Stimulated activated CD8-positive, alpha-beta memory T cell treated with anti-CD3 and anti-CD28 coated beads, Interleukin-7, amount 100 ng/mL, for 24 hours (primary cell): ENCODE measurements at places on chromosomes 1 and 21.

GRCh38 chr1:218665221-218665620 is 320.1 kb downstream of the TGFB2 start:
- DNase-seq = no peak

DNA sequence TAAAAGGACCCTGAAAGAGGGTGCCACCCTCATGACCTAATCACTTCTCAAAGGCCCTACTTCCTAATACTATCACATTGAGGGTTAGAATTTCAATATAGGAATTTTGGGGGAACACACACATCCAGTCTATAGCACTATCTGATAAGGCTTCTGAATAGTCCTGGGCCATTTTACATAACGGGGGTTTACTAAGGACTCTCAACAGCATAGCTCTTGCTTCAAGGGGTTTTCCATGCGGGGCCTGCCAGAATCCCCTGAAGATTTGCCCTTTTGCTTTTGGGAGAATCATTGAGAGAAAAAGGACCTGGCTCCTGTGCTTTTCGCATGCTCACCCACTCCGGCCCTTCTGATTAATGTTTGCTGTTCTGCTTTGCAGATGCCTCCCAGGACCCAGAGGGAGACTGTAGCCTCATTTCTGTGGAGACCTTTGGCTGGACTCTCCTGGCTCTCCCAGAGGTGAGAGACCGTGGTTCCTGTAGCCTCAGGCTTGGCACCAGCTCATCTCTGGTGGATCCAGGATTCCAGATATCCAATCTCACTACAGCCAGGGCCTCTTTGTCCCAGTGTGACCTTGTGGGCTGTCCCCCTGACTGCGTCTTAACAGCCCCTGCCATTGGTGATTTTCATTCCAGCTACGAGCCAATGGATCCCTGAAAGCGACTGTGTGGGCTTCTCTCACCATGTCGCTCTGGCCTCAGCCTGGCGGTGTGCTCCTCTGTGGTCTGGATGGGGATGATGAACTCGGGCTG is 72.6 kb downstream of the DDR2 start:
- DNase-seq = no peak

DNA sequence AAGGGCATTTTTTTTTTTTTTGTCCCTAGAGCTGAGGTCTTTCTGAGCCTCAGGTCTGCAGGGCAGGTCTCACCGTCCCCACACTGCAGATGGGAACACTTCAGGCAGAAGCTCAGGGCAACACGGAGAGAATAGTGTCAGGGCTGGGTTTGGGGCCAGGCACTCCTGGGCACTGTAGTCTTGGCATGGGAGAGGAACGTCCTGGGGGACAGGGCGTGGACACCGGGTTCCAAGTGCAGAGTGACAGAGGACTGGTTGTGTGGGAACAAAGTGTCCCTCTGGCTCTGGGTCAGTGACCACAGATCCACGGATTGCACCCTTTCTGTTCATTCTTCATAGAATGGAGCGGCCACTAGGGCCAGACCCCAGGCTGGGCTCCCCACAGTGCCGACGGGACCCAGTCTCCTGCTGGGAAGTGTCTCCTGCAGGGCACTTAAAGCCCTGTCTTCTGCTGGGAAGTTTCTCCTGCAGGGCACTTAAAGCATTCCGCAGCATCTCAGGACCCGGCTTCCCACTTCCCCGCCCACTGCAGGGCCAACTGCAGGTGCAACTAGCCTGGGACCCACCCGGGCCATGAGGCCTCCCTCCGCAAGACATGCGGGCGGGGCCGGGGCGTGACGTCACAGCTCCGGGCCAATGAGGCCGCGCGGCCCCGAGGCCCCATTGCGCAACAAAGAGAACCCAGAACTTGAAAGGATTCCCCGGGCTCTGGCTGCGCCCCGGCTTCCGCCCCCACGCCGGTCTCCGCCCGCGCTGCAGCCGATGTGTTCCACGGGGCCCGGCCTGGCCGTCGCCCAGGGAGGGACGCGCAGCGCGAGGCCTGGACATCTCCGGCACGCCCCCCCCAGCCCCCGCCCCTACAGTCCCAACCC is 1.2 kb downstream of the GPR153 start:
- DNase-seq = peak; percentile 53

DNA sequence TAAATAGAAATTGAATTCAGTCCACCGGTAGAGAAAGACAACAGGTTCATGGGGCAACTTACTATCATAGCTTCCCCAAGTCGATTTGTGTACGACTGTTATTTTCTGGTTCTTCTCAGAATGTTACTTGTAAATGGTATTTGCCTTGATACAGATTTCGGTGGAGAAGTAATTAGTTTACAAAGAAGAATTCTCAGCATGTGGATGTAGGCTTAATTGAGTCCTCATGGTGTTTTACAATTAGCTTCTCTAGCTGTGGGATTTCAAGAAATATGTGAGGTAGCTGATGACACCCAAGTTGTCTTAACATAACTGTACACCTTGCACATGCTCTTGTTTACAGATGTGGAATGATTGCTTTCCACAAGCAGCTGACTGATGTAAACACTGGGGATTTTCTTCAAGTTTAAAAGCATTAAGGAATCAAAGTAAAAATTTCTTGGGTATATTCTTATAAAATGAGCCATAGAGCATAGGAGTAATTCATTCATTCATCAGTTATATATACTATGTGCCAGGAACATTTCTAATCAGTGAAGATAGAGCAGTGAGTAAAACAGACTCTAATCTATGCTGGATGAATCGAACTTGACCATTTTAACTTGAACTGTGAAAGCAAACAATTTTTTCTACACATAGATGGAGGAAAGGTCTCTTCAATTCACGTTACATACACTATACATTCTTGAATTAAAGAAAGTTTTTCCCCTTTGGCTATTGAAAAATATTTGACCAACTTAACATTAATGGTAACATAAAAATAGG is 1.4 kb downstream of the MACO1 start:
- DNase-seq = no peak

DNA sequence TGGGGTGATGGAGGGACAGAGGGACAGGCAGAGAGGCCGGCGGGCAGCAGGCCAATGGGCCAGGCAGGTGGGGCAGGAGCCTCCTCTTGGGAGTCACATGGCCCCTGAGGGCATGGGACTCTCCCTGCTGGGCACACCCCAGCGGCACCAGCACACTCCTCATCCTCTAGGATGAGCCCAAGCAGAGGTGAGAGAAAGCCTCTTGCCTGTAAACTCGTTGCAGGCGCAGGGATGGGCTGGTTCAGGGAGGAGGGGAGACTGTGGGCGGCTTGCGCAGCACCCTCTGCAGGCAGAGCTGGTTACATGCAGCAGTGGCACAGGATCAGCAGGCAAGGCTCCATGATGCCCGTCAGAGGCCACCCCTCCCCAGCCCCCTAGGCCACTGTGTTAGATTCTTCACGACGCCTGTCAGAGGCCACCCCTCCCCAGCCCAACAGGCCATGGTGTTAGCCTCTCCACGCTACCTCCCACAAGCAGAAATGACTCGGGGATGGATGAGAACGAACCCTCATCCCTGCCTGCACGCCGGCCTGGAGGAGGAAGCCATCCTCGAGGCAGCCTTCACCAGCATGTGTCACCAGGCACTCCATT is 209.7 kb upstream of the VAMP3 start:
- DNase-seq = no peak

DNA sequence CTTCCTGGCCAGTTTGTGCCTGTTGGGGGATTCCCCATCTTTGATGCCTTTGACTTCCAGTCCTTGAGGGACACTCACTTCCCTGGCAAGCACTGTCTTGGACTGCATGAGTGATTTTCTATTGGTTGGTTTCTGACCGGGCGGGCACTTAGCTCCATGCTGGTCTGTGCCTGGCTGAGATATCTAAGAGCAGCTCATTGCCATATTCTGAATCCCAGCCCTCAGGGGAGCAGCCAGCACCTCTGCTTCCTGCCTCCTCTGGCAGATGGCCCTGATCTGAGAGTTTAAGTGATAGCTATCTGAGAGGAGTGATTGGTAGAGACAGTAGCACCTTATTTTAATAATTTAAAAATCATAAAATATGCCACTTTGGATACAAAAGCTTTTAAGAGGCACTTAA is 52.5 kb downstream of the DISC1 start:
- DNase-seq = no peak

GRCh38 chr1:63322944-63323864 is 837 bp downstream of the FOXD3 start:
- no peak for DNase-seq

DNA sequence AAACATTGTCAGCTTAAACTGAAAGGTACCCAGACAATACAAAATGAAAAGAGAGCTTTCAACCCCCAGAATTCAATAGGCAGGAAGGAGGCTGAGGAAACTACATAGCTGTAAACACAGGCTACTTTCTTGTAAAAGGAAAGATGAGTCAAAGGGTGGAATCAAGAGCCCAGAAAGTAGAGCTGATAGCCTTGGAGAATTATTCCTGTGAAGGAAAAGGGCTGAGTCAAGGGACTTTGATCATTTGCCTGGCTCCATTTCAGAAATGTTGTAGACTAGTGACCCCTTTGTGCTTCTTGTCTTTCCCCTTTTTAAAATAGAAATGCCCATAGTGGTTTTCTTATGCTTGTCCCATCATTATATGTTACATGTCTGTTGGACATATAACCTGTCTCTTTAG is 597.6 kb downstream of the ADGRL2 start:
- DNase-seq = no peak

DNA sequence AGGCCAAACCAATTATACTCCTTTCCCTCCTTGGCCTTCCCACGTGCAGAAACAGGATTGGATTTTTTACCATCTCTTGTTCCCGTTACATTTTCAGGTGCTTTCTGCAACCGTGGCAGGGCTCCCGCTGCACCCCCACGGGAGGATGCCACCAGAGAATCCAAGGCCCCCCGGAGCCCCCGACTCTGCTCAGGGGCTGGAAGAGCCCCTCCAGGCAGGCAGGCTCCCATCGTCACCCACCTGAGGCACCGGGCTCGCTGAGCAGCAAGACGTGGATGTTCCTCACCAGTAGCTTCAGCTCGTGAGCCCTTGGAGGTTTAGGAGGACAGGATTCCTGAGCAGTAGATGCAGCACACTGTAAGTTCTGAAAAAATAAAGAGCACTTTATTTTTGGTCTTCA is 35.2 kb upstream of the PRDM15 start:
- no peak for DNase-seq

- no peak for DNase-seq
Observed at GRCh38 chr1:81186261-81186660, 614.5 kb upstream of the ADGRL2 start.

DNA sequence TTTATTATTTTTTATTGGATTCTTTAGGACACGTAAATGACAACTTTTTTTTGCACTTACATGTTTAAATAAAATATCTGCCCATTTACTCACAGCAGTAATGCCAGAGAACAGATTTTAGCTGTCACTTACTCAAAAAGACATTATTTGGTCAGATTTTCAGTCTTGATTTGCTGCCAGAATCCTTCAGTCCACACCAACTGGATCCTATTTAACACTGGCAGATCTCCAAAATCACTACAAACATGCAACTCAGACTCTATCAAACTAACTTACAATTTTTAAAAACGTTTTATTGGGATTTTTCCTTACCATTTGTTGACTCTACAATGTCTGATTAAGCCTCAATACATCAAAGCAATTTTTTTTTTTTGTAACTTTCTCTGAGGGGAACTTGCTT is 11.1 kb downstream of the ATP6V1G3 start:
- no peak for DNase-seq

GRCh38 chr1:8472668-8473067 is 154.8 kb downstream of the SLC45A1 start:
- DNase-seq = no peak

DNA sequence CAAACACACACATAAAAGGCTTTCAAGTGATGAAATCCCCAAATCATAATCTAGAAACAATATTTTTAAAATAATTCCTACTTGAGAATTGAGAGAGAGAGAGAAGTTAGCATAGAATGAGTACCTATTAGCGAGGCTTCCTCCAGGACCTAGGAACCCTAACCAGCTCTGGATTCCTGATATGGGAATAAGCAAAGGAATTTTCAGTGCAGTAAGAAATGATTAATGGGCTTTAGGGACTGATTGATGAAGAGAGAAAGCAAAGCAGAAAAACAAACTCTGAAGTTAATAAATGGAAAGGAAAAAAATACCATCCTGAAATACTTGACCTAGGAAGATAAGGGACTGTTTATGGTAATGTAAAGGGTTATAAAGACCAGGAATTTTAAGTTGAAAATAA is 60.6 kb downstream of the WARS2 start:
- no peak for DNase-seq

DNA sequence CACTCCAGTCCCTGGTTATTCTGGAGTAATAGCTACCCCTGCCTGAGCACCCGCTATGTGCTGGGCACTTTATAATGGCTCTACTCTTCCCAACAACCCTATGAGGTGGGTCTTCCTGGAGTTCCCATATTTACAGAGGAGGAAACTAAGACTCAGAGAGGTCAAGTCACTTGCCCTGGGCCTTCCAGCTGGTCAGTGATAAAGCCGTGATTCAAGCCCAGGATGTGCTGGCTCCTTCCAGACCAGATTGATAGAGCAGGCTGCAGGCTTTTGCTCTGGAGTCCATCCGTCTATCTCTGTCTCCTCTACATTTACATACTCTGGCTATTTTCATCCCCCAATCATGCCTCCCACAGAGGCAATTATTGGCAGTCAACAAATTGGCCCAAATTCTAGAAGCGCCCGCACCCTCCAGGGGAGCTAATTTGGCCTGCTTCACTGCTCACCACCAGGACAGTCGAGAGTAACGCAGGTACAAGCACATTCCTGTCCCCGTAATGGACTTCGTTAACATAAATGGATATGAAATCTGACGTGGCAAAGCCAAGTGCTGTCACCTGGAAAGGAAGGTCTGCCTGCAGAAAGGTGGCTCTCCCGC is 39.8 kb upstream of the SELENON start:
- no peak for DNase-seq

DNA sequence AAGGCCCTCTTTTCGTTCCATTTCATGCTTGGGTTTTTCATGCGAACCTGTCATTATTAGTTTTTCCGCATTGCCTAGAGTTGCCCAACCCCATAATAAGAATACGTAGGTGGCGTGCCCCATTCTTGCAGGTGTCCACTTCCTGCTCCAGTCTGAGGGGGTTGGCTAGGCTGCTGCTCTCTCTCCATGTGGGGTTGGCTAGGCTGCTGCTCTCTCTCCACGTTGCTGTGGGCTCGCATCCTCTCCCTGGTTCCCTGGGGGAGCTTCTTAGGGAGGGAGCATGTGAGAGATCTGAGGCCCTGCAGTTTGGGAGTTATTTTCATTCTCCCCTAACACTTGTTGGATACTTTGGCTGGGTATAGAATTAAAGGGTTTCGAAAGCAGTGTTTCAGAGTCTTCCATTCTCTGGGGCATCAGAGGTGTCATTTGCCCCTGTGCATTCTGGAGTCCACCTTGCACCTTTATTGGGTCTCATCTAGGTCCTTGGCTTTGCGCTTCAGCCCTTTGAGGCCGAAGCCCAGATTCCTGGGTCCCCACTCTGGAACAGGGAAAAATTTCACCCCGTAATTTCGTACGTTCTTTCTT is 8.6 kb downstream of the C1orf35 start:
- no peak for DNase-seq

DNA sequence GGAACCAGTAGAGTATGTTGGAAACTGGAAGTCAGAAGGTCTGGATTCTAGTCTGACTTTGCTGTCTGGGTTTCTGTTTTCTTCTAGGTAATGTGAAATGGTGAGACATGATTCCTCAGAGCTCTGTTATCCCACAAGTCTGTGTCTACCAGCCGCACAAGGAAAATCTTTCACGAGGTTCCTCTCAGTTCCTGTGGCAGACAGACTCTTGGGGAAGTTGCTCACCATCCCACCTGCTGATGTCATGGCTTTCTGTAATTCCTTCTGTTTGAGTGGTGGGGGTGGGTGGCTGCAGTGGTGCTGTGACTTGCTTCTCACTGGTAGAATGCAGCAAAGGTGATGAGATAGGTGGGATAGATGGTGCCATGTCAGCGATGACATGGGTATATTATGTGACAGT is 17.1 kb upstream of the SCMH1 start:
- DNase-seq = no peak

- DNase-seq = no peak
Observed at GRCh38 chr21:20187028-20187427, 811.2 kb upstream of the NCAM2 start.

GRCh38 chr1:21499283-21499950 is 9.8 kb upstream of the ALPL start:
- no peak for DNase-seq
